ENCODE measurements at places on chromosomes 5 and 9.

GRCh38 chr5:30650311-30650710, 543.2 kb upstream of the CDH6 start:
- no peak for DNase-seq

DNA sequence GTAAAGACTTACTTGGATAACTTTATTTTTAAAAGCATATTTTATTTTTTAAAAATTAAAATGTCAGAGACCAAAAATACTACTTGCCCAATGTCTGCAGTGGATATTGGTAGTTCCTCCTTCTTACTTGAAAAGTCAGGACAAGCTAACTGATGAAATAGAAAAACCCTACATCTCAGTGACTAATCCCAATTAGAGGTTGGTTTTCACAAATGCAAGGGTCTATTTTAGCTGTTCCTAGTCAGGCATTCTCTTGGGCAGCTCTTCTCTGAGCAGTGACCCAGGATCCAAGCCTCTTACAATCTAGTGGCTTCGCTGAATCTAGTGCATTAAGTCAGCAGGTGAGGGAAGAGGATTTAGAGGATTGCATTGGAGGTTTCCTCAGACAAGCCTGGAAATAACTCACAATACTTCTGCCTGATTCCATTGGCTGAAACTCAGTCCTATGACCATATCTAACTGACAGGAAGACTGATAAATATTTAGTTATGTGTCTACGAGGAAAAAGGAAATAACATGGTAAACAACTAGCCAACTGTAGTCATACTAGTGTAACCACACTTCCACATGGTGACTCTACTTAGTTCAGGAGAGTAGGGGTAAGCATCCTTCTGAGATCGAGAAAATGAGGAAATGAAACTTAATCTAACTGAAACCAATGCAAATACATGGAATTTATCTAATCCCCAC, 34.2 kb upstream of the MIER3 start:
- DNase-seq, result no peak

DNA sequence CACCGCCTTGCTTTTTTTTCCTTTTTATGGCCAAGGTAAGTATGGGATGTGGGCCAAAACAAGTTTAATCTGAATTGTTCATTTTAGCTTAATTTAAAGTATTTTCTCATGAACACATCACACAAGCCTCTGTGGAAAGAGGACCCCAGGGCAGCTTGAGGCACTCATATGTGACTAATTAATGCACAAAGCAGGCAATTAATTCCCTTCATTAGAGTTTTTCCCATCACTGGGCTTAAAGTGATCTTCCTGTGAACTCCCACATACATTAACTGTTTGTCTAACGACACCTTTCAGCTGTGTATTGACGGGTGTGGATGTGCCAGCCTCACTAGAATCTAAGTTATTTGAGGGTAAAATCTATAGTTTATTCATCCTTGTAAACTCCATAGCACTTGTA, 103.3 kb downstream of the MRPS27 start:
- no peak for DNase-seq

DNA sequence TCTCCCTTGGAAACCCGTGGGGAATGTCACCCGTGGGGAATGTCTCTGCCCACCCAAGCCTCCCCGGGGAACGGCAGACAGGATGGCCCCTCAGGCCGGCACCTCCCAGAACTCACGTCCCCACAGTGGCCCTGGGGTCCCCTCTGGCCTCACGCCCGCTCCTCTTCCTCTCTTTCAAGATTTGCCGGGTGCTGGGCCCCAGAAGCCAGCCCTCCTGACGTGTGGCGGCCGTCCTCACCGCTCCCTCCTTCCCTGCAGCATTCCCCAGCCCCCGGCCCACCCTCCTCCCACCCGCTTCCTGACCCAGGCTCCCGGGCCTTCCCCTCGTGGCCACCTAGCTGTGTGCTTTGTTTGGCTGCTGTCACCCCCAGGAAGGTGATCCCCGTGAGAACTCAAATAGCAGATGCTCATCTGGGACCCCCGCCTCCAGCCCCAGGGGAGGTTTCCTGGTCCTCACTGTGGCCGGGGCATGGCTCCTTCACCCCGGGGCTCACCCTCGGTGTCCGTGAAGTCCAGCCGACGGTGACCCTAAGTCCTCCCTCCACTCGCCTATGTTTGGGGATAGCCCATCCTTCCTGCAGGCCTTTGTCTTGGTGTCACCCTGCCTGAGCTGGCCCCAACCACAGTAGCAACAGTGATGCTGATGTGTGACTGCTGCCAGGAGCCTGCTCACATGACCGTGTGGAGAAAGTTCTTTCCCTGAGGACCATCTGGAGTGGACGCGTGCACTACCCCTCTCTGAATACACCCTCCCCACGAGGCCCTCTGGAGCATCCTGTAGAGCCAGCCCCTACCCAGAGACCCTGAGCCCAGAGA, 163.3 kb upstream of the IER5L start:
- no peak for DNase-seq

DNA sequence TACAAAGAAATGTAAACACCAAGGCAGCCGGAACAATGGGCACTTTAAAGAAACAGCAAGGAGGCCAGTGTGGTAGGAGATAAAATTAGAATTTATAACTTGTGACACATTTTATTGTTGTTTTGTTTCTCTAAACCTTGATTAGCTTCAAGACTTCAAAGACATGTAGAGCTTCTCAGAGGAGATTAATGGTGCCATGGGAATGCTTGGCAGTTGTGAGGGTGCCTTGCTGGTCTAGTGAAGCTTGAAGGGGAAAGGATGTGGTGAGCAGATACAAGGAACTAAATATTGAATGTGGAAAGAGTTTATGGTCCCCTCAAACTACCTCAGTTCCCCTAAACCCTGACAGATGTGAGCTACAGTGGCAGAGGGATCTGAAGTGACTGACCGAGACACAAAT, 322.4 kb upstream of the ADAMTS16 start:
- no peak for DNase-seq

DNA sequence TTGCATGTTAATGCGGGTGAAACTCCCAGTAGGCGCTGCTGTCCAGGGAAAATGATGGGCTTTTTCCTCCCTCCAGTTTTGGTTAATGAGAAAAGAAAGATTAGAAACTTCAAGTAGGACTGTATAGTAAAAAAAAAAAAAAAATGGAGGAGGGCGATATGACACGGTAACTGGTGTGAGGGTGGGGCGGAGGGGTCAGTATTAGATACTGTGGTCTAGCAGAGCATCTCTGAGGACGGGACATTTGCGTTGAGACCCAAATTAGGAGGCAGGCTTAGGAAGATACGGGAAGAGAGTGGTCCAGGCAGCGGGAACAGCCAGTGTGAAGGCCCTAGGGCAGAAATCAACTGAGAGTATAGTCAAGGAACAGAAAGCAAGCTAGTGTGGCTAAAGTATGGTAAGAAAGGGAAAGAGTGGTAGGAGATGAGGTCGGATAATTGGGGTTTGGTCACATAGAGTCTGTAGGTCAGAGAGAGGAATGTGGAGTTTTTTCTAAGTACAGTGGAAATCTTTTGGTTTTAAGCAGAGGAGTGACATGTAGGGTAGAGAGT, 707 bp downstream of the RMND5B start:
- no peak for DNase-seq

DNA sequence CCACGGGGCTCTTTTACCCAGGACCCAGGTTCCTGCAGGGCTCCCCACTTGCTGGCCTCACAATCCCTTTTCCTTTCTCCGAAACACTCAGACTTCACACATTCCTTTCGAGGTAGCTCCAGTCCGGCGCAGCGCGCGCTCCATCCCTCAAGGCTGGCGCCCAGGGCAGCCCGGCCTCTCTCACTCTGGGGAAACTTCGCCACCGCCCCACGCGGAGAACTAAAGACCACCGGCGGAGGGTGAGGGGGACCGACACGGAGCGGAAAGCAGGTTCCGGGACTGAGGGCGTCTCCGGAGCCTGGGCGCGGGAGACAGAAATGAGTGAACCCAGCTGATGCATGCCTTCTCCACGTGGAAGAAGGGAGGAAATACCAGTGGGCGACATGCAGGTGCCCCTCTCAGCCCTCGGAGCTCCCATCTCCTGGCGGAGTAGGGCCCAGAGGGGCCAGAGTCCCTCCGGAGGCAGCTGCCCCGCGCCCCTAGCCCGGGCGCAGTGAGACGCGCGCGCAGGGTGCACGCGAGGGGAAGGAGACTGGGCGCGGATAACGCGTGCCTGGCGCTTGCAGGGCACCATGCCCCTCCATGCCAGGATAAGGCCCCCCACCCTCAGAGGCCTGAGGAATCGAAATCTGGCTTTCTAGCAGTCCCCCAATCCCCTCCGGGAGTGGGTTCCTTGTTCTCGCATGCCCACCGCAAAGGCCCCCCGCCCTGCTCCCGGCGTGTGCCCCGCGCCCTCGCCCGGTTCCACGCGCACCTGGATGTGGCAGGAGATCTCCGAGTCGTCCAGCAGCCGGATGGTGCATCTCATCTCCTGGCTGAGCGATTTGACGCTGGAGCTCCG, 650 bp downstream of the FRMD3 start:
- DNase-seq, result no peak

- no peak for DNase-seq
These were observed 91.8 kb upstream of the CACNA1B start for GRCh38 chr9:137785704-137786161.

GRCh38 chr5:10485142-10485795, 43.6 kb downstream of the ROPN1L start:
- DNase-seq, result no peak

DNA sequence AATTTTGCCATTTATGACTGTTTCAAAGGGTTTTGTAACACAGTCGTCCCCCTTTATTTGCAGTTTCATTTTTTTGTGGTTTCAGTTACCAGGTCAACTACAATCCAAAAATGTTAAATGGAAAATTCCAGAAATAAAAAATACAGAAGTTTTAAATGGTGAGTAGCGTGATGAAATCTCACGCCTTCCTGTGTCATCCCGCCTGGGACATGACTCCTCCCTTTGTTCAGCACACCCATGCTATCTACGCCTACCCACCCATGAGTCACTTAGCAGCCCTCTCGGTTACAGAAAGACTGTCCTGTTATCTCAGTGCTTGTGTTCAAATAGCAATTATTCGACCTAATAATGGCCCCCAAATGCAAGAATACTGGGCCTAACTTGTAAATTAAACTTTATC, 765.3 kb upstream of the ADAMTS16 start:
- DNase-seq, result no peak

- DNase-seq, result no peak
These were observed 723 bp downstream of the PPP1R26 start for GRCh38 chr9:135480071-135480939.

DNA sequence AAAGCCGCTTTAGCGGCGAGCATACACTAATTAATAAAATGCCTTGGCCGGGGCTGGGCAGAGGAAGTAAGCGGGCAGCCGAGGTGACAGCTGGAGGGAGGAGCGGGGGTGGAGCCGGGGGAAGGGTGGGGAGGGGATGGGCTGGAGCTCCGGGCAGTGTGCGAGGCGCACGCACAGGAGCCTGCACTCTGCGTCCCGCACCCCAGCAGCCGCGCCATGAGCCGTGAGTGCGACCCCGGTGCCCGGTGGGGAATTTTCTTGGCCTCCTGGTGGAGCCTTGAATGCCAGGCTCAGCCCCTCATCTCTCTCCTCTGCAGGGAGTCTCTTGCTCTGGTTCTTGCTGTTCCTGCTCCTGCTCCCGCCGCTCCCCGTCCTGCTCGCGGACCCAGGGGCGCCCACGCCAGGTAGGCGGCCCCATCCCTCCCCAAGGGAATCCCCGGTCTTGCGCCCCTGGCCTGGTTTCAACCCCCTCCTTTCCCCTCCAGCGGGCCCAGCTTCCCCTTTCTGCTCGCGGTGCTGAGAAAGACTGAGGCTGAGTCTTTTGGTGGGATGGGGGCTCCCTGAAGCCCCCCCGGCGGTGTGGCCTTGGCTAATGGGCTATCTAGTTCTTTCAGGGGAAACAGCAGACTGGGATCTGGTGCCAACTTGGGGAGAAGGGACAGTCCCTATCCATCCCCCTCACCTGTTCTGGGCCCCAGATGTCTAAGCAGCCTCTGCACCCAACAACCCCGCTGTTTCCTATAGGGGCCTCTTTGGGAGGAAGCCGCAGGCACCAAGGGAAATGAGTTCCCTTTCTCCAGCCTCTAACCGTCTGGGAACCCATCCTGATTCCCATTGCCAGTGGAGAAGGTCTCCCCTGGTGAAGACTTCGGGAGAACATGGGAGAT, at the start of gene PTGS1:
TSS of gene PTGS1 (plus strand) at position 156 of the 887 bp plus-strand sequence. CDS start at position 217, 61 bp downstream.
- no peak for DNase-seq

DNA sequence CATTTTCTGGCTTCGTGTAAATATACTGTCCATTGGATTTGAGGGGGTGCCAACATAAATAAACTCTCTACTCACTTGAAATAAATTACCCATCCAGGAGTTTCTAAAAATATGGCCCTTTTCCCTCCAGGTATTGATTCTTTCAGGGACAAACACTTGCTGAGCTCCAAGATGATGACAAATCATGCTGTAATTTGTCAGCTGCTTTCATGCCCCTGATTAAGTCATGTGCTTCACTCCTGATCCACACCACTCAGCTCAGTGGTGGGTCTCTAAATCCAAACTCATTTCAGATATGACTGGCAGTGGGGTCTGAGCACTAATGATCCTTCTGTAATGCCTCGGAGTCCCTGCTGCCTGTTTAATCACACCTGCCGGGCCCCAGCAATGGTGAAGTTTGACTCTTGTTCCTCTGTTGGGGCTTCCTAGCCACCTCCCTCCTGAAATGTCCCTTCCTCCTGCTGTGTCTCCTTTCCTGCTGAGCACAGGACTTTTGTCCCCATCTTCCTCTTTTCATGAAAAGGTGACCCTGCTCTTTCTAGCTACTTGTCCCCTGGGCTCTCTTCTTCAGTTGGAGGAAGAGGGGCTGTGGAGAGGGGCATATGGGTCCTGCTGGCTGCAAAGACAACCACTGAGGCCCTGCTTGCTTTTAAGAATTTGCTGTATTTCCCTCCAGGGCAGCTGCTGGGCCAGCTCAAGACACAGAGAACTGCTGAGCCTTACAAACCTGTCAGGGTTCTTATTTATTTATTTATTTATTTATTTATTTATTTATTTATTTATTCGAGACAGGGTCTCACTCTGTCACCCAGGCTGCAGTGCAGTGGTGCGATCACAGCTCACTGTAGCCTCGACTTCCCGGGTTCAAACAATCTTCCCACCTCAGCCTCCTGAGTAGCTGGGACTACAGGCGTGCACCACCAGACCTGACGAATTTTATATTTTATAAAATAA, 200.0 kb downstream of the ATP10B start:
- DNase-seq, result no peak

- DNase-seq, result no peak
These were observed 65.3 kb downstream of the CSNK1A1 start for GRCh38 chr5:149485655-149486615.

GRCh38 chr5:73296772-73297171, 123.8 kb downstream of the TMEM174 start:
- no peak for DNase-seq

GRCh38 chr9:110999379-110999778, 38.9 kb downstream of the LPAR1 start:
- no peak for DNase-seq

DNA sequence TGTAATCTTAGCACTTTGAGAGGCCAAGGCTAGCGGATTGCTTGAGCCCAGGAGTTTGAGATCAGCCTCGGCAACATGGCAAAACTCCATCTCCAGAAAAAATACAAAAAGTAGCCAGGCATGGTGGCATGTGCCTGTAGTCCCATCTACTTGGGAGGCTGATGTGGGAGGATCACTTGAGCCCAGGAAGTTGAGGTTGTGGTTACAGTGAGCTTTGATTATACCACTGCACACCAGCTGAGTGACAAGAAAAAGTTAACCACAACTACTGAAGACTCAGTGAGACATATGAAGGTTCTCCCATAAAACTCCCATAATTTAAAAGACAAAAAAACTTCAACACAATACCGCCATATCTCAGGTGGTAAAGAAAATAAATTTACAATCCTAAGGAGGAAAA, 98.0 kb downstream of the NR6A1 start:
- DNase-seq, result no peak
